SJCRH30 (cell line): ENCODE measurements at places on chromosomes 12 and 14. TPM values are rescaled to one million over a fixed set of nuclear protein-coding genes. Genes with fewer than 3 reads are reported as not detected.

Gene LBHD2
- not detected in 2 replicates for total RNA-seq

Gene TDRD9
- total RNA-seq, result not detected in 2 replicates

Gene SLC48A1
- total RNA-seq, result 1.1 and 1.4 TPM in 2 replicates

Gene ABHD12B
- not detected in 2 replicates for total RNA-seq

Gene SERPINA9
- total RNA-seq, result not detected in 2 replicates

Gene LRRC43
- 0.61 and 0.79 TPM in 2 replicates for total RNA-seq

Gene FBRSL1
- total RNA-seq, result 15.6 and 15.7 TPM in 2 replicates

Gene HELB
- total RNA-seq, result 16.2 and 20.4 TPM in 2 replicates

Gene BEGAIN
- total RNA-seq, result 0.85 and 0.89 TPM in 2 replicates
